ENCODE measurements at places on chromosomes 4 and X.

DNA sequence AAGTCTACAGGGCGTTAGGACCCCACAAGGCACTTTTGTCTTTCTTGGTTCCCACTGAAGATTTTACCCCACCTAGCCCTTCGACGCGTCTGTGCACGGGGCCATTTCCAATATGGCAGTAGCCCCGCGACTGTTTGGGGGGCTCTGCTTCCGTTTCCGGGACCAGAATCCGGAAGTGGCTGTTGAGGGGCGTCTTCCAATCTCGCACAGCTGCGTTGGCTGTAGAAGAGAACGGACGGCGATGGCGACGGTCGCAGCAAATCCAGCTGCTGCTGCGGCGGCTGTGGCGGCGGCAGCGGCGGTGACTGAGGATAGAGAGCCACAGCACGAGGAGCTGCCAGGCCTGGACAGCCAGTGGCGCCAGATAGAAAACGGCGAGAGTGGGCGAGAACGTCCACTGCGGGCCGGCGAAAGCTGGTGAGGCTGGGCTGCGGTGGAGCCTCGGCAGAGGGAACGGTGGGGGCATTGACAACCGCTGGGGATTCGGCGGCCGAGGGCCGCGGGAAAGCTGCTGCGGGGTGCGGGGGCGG, at the start of gene USP11:
Gene USP11, plus strand, starts transcription at position 207 of the 530 bp plus-strand sequence. Its CDS starts 35 bp downstream, at position 242.
- peak; percentile 14 for DNase-seq

GRCh38 chr4:95643627-95644026, 94.9 kb upstream of the UNC5C start:
- DNase-seq, result no peak

DNA sequence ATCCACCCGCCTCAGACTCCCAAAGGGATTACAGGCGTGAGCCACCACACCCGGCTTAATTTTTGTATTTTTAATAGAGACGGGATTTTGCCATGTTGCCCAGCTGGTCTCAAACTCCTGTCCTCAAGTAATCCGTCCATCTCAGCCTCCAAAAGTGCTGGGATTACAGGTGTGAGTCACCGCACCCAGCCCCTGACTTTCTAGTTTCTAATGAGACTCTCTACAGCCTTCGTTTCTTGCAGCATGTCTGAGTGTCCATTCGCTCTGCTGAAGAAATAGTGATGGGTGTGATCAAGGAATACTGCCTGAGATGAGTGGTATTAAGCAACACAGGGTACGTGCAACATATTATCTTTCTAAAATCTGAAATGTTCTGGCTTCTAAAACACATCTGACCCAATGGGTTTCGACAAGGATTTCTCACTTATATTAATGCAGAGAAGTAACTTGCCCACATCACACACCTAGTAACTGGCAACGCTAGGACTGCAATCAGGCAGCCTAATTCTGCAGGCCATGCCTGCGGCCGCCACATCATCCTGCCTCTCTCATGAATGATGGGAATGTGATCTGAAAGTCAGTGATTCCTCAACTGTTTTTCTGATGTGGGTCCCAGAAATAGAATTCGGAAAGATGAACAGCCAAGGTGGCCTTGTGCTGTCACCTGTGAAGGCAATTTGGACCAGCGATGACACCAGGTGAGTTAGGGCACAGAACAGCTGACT, 74.3 kb downstream of the RBM47 start:
- no peak for DNase-seq

DNA sequence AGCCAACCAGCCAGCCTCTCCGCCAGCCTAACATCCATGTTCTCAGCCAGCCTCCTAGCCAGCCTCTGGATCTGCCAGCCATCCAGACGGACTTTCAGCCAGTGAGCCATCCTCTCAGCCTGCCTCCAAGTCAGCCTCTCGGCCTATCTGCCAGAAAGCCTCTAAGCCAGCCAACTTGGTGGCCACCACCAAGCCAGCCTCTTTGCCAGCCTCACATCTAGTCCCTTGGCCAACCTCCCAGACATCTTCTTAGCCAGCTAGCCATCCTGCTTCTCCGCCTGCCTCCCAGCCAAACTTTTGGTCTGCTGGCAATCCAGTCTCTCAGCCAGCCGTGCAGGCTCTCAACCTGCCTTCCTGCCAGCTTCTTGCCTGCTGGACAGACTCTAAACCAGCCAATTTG, 16.4 kb upstream of the ARAP2 start:
- no peak for DNase-seq

- no peak for DNase-seq
Observed at GRCh38 chrX:132750331-132751062, 207.9 kb downstream of the HS6ST2 start.

GRCh38 chrX:13545726-13546125, 23.7 kb upstream of the EGFL6 start:
- DNase-seq, result no peak

- DNase-seq, result peak; percentile 9
Observed at GRCh38 chr4:145935253-145936141, 3.1 kb downstream of the ZNF827 start.

- no peak for DNase-seq
Observed at GRCh38 chrX:86044216-86044615, 3.1 kb downstream of the CHM start.

- no peak for DNase-seq
Observed at GRCh38 chr4:178296669-178297068, 854.4 kb upstream of the AGA start.

GRCh38 chrX:101736651-101737050, 77.0 kb upstream of the ARMCX2 start:
- no peak for DNase-seq

DNA sequence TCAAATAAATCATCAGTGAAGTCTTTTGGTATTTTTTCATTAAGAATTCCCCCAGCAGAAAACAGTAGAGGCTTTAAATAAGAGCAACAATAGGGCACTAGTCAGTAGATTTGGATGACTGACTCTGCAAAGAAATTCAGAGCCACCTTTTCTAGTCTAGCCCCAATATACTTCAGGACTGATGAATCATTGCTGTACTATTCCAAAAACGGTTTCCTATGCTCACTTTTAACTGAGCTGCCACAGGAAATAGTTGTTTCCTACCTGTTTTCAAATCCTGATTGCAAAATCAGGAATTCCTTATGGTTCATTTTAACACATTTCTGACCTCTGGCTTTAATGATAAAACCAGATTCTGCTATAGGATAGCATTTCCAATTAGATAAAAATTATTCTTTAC, 171.6 kb downstream of the NR3C2 start:
- DNase-seq, result peak; percentile 57

DNA sequence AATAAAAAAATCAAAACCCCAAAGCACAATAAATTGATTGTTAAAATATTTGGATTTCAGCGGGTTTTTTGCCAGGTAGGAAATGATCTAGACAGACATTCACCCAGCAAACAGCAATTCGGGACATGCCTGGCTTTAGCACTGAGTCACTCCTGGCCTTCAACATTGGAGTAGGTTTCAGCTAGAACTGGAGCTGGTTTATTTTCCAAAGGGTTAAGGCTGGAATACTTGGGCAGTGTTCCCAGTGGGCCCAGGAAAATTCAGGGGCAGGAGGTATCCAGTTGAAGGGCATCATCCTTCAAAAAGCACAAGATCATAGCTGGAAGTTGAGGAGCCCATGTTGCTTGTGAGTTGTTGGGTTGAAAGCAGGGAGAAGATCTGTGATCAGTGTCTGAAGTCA, 41.0 kb downstream of the TXLNG start:
- DNase-seq, result no peak

DNA sequence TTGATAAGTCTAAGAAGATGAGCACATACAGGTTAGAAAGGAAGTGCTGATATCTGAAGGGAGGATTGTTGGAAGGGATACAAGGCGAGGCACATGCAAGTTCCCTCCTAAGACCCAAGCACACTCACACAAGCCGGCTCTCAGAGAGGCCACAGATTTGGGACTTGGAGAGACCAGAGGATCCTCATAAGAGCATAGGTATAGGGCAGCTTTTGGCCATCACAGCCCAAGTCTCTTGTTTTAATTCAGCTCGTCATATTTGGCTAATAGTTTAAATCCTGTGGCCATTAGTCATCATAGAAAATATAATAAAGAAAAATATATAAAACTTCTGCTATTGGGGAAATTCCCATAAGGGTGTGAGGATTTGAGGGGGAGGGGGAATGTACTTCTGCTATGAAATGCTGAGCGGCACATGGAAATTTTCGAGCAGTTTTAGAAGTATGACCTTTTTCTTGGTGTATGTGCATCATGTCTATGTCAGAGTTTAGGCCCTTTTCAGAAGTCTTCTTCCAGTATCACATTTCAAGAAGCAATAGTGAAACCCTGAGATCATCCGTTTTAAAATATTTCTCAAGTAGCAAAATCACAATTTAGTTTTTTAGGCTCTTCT, 97.7 kb downstream of the NFKB1 start:
- no peak for DNase-seq

GRCh38 chr4:132026816-132027215, 1122.3 kb upstream of the PCDH10 start:
- DNase-seq, result no peak

- DNase-seq, result peak; percentile 5
Observed at GRCh38 chrX:145178268-145178667, 69.0 kb upstream of the SPANXN1 start.

DNA sequence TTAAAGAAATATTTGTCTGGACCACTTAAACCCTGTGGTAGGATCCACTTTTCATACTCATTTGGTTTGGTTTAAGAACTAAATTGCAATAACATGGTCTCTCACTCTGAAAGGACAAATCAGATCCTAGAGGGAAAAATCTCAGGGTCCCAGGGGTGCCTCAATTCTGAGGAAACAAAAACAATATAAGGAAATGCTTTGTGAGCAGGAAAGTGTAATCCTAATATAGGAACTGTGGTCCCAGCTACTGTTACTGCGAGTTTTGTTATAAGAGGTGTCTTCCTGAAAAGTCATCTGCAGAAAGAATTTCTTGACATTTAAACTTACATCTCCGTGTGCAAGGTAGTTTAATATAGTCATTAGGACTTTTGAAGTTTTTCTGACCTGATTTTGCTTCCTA, 420.1 kb upstream of the LCORL start:
- DNase-seq, result no peak

DNA sequence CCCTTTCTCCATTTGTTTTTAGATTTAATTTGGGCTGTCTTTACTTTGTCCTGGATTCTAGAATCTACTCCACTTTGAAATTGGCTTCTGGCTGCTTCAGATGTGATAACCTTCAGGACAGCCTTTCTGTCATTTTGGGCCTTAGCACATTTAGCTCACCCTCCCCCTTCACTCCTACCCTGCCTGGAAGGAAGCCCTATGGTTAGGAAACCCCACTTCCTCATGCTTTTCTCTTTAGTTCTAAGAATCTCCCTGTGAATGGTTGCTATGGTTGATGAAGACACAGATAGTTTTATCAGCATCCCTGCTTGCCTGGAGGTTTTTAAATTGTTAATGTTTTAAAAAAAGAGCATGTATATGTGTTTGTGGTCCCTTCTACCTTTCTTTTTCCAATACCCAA, 100.7 kb upstream of the PTPN13 start:
- no peak for DNase-seq

DNA sequence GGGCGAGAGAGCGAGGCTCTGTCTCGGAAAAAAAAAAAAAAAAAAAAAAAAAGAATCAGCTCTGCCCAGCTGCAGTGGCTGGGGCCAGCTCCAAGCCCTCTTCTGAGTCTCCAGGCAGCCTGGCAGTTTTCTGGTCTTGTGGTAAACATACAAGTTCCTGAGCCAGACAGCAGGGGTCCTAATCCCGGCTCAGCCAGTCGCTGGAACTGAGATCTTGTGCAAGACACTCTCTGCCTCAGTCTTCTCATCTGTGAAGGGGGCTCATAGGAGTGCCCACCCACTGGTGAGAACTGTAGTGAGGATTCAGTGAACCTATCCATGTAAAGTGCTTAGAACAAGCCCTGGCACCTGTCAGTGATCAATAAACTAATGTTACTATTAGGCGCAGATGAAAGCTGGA, 41.8 kb downstream of the C4orf50 start:
- DNase-seq, result no peak

- DNase-seq, result no peak
Observed at GRCh38 chrX:153781428-153782047, 697 bp downstream of the SRPK3 start.

DNA sequence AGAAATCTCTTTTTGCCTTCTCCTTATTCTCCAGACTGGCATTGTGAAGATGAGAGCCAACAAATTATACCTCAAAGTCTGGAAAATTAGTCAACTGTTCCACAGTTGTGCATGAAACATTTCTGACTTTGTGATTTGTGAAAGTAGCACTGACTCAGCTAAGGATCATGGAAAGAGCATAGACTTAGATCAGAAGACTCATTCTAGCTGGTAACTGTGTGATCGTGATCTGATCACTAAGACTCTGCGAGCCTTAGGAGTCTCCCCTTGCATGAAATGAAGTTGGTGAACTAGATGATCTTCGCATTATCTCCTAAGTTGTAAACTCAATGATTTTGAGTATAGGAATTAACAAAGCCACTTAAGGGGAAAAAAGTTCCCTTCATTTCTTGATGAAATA, 668.1 kb downstream of the RPA4 start:
- no peak for DNase-seq

DNA sequence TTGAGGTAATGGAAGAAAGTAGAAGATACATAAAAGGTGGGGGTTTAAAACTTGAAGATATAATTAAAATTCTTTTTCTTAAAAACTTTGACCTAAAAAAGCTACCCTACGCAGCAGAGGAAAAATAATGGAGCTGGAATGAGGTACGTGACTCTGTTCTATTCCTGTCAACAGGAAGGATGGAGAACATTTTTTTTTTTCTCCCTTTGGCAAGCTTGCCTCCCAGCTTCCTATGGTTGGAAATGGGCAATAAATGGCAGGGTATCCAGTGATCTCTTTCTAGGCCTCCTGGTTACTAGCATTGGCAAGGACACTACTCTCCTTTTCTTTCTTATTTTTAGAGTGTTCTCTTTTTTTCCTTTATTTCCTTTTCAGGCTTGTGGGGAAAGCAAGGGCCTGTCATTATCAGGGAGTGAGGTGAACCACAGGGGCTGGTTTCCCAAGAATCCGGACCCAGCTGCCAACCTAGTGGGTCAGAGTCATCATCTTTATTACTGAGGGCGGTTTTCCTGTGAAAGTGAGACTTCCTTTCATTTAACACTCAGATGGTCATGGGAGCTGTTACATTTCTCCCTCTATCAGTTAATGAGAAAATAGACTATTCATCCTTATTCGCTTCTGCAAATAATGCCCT, 224.6 kb downstream of the SPRY1 start:
- no peak for DNase-seq

DNA sequence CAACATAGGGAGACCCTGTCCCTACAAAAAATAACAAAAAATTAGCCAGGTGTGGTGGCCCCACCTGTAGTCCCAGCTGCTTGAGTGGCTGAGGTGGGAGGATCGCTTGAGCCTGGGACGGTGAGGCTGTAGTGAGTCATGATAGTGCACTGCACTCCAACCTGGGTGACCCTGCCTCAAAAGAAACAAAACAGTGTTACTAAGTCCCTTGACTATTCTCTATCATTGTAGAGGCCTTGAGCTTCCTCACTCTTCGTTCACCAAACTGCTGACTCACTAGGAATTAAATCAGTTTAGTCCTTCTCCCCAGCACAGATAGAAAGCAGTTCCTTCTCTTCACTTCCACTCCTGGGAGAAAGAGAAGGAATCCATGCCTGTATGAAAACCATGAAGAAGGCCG, 14.5 kb downstream of the CDS1 start:
- DNase-seq, result peak; percentile 79

DNA sequence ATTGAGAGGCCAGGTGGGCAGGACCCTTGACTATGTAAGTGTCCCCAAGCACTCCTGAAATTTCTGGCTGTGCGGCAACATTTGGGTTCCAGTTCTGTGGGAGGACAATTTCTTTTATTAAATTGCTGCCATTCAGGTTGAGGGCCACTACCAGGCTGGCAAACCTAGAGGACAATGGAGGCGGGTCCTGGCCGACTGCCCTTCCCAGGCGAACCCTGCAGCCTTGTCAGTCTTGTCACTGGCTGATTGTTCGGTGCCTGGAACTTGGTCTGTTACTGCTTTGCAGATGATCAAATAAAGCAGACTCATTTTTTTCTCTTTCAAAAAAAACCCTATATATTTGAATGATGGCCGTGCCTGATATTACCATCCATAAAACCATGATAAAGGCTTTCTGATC, 6.6 kb upstream of the TMEM128 start:
- DNase-seq, result no peak
